ENCODE measurements at places on chromosomes 2 and 18. TPM values are rescaled to one million over a fixed set of nuclear protein-coding genes. Genes with fewer than 3 reads are reported as not detected.

DNA sequence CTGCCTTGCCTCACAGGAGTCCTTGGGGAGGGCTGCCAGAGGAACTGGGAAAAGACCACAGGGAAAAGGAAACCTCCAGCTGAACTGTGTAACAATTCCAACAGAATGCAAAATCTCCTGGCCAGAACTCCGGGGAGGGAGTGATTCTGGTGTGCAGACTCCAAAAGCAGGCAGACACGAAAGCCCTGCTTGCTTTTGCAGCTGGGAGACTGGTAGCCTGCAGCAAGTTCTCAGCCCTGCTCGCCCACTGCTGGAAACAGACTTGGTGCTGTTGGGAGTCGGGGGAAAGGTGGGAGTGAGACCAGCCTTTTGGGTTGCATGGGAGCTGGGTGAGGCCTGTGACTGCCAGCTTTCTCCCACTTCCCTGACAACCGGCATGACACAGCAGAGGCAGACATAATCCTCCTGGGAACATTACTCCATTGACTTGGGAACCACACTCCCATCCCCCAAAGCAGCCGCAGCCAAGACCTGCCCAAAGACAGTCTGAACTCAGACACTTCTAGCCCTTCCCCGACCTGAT is 26.0 kb upstream of the NMI start:
- no peak overlapping the region for H3K27ac ChIP-seq
- DNase-seq = no peak
- no peaks in the 10 kb centered on the region for H3K4me1 ChIP-seq
- H3K4me3 ChIP-seq = no peak overlapping the region
- no peaks in the 10 kb centered on the region for H3K27me3 ChIP-seq

DNA sequence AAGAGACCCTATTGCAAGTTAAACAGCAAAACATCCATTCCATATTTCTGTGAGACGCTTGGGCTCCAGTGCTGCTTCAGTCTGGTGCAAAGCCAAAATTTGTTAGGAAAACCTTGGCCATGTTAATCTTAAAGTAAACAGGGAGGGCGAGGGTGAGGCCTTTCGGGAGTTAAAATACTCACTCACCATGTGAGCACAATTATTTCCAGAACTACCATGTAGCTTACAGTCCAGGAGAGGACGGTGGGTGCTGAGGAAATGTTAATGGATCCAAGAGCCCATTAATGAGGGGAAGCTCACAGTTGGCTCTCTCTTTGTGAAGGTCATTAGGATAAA is 286.4 kb downstream of the SLC8A1 start:
- H3K4me3 ChIP-seq = no peak overlapping the region
- no peaks in the 10 kb centered on the region for H3K36me3 ChIP-seq
- H3K4me1 ChIP-seq = no peaks in the 10 kb centered on the region
- H3K27me3 ChIP-seq = no peaks in the 10 kb centered on the region

- H3K27ac ChIP-seq = no peak overlapping the region
- no peak for DNase-seq
- no peak overlapping the region for H3K4me3 ChIP-seq
- H3K27me3 ChIP-seq = no peaks in the 10 kb centered on the region
- no peaks in the 10 kb centered on the region for H3K4me1 ChIP-seq
Measured at GRCh38 chr18:35707674-35708073, 126.1 kb downstream of the GALNT1 start.

- no peak for DNase-seq
- no peak overlapping the region for H3K4me3 ChIP-seq
- no peaks in the 10 kb centered on the region for H3K36me3 ChIP-seq
- H3K27ac ChIP-seq = no peak overlapping the region
- H3K27me3 ChIP-seq = no peaks in the 10 kb centered on the region
Measured at GRCh38 chr2:231277962-231278361, 79.5 kb downstream of the ARMC9 start.

- H3K27me3 ChIP-seq = peaks cover 2% of the 10 kb centered on the region
- H3K4me3 ChIP-seq = no peak overlapping the region
- no peak overlapping the region for H3K27ac ChIP-seq
- DNase-seq = no peak
Measured at GRCh38 chr2:16899958-16900357, 234.3 kb upstream of the CYRIA start.

DNA sequence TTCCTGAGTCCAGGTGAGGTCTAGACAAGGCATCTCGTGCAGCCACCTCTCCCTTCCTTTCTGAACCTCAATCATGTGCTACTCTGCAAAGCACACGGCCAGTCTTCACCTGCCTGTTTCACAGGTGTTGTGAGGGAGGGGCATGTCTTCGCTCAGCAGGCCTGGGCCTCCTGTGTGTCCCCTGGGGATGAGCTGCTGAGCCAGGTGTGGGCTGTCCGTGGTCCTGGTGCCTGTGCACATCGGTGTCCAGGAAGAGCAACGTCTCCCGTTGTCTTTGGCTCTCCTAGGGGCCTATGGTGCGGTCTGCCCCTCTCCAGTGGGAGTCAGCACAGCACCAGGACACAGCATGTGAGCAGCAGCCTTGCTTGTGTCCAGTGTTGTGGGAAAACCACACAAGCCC is 16.7 kb downstream of the ARHGEF4 start:
- no peak for DNase-seq
- no peak overlapping the region for H3K4me3 ChIP-seq
- H3K27me3 ChIP-seq = no peaks in the 10 kb centered on the region
- H3K27ac ChIP-seq = no peak overlapping the region

Gene SAG
- polyA plus RNA-seq = not detected

Gene UGT1A6
- polyA plus RNA-seq = not detected

Gene MALL
- polyA plus RNA-seq = 4.2 TPM
